ENCODE measurements at places on chromosomes 5 and 9.

GRCh38 chr5:27381686-27382085 is 343.3 kb upstream of the CDH9 start:
- no peak for DNase-seq
- no peaks in the 10 kb centered on the region for H3K36me3 ChIP-seq
- H3K4me1 ChIP-seq: no peaks in the 10 kb centered on the region
- no peaks in the 10 kb centered on the region for H3K27me3 ChIP-seq
- H3K27ac ChIP-seq: no peak overlapping the region
- no peak overlapping the region for H3K4me3 ChIP-seq

DNA sequence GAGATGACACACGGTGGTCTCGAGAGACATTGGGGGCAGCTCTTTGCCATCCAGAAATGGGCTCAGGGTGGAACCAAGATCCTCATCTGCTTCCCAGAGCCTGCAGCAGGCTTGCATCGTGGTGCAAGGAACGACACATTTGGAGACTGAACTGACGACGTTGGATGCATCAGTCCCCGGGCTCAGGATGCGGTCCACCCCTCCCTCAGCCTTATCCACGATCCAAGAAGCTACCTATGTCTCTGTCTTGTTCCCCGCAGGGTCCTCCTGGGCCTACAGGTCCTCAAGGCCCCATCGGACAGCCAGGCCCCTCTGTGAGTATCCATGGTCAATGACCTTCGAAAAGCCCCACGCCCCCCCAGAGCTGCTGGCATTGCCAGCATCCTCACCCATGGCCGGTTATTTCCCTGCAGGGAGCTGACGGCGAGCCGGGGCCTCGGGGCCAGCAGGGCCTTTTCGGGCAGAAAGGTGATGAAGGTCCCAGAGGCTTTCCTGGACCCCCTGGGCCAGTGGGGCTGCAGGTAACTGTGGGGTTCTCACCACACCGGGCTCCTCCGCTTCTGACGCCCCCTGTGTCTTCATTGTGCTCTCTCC is 69.4 kb upstream of the FCN2 start:
- H3K27ac ChIP-seq: no peak overlapping the region
- DNase-seq: peak; percentile 56
- no peaks in the 10 kb centered on the region for H3K27me3 ChIP-seq
- no peak overlapping the region for H3K4me3 ChIP-seq
- H3K36me3 ChIP-seq: no peaks in the 10 kb centered on the region

- no peak for DNase-seq
- H3K4me3 ChIP-seq: no peak overlapping the region
- H3K27ac ChIP-seq: no peak overlapping the region
- no peaks in the 10 kb centered on the region for H3K36me3 ChIP-seq
- no peaks in the 10 kb centered on the region for H3K27me3 ChIP-seq
- H3K4me1 ChIP-seq: no peaks in the 10 kb centered on the region
Measured at GRCh38 chr9:123604861-123605260, 248.9 kb downstream of the CRB2 start.

- no peak overlapping the region for H3K27ac ChIP-seq
- no peaks in the 10 kb centered on the region for H3K4me1 ChIP-seq
- H3K27me3 ChIP-seq: no peaks in the 10 kb centered on the region
- no peak overlapping the region for H3K4me3 ChIP-seq
Measured at GRCh38 chr5:37615184-37615583, 224.7 kb downstream of the GDNF start.

DNA sequence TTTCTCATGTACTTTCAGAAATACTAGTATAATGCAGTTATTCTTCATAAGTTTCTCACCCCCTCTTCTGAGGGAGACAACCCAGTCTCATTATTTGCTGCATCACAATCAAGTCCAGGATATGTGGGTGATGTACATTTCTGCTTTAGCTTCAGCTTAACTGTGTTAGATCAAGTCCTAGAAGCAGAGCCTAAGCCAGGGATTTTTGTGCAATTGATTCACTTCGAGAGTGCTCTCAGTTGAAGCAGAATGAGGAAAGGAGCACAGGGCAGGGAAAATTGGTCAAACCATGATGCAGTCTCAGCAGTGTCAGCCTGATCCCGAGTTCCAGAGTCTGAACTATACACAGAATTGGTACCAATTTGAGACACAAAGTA is 15.1 kb downstream of the HNRNPK start:
- H3K4me3 ChIP-seq: no peak overlapping the region
- DNase-seq: no peak
- H3K4me1 ChIP-seq: no peaks in the 10 kb centered on the region
- no peak overlapping the region for H3K27ac ChIP-seq
- H3K36me3 ChIP-seq: peaks cover 24% of the 10 kb centered on the region

DNA sequence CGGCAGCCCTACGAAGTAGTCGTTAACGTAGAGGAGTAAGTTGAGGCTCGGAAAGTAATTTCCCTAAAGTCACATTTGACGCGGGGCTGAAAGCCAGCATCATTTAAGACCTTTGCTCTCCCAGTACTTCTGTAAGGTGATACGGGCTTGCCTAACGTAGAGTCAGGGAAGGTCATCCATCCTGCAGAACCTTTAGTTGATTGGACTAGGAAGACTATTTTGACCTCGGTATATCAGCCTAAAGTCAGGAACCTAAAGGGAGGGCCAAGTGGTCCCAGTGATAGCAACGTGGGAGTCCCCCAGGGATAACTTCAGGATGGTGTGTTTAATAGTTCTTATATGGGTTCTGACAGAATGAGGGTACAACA is 657 bp downstream of the NUP214 start:
- H3K27me3 ChIP-seq: no peaks in the 10 kb centered on the region
- H3K4me3 ChIP-seq: peak overlapping the region; percentile 93
- no peak for DNase-seq
- H3K4me1 ChIP-seq: no peaks in the 10 kb centered on the region

DNA sequence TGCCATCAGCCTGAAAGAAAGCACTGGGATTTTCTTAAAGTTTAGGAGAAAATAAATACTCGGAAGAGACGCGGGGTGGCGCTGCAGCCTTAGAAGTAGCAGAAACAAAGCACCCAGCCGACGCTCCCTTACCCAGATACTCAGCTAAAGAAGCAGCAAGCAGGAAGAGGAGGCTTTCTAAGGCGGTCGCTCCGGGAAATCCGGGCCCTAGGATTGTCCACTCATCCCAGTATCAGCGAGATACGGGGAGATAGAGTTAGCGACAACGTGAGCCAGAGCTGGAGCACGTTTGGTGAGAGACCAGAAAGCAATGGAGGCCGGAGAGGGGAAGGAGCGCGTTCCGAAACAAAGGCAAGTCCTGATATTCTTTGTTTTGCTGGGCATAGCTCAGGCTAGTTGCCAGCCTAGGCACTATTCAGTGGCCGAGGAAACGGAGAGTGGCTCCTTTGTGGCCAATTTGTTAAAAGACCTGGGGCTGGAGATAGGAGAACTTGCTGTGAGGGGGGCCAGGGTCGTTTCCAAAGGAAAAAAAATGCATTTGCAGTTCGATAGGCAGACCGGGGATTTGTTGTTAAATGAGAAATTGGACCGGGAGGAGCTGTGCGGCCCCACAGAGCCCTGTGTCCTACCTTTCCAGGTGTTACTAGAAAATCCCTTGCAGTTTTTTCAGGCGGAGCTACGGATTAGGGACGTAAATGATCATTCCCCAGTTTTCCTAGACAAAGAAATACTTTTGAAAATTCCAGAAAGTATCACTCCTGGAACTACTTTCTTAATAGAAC is at the start of gene PCDHB2:
Gene PCDHB2, plus strand, starts transcription at position 135 of the 782 bp plus-strand sequence. Its CDS starts 176 bp downstream, at position 311.
- H3K27ac ChIP-seq: peak within 1 kb of the TSS; percentile 91
- DNase-seq: peak; percentile 75
- no peaks in the 10 kb centered on the region for H3K36me3 ChIP-seq
- H3K27me3 ChIP-seq: no peaks in the 10 kb centered on the region
- H3K4me1 ChIP-seq: no peaks in the 10 kb centered on the region
- H3K4me3 ChIP-seq: peak within 1 kb of the TSS; percentile 94

DNA sequence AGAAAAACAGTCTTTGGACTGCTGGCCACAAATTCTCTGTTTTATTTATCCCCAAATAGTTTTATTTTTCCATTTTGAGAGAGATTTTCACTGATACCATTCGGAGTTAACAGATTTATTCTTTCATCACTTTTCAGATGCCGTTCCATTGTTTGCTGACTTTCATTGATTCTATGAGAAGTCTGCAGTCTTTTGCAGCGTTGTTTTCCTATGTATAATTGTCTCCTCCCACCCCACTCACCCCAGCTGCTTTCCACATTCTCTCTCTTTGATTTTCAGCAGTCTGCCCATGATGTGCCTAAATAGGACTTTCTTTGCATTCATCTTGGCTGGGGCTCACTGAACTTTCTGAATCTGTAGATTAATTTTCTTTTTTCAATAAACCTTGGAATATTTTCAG is 107.6 kb downstream of the C9orf50 start:
- H3K36me3 ChIP-seq: no peaks in the 10 kb centered on the region
- no peaks in the 10 kb centered on the region for H3K4me1 ChIP-seq
- H3K27ac ChIP-seq: no peak overlapping the region

- H3K27ac ChIP-seq: no peak overlapping the region
- H3K36me3 ChIP-seq: no peaks in the 10 kb centered on the region
- H3K4me3 ChIP-seq: no peak overlapping the region
- DNase-seq: no peak
- H3K27me3 ChIP-seq: no peaks in the 10 kb centered on the region
Measured at GRCh38 chr9:93860694-93861658, 94.2 kb downstream of the BARX1 start.

- no peak overlapping the region for H3K27ac ChIP-seq
- no peak overlapping the region for H3K4me3 ChIP-seq
- peaks cover 4% of the 10 kb centered on the region for H3K4me1 ChIP-seq
- DNase-seq: no peak
- H3K36me3 ChIP-seq: no peaks in the 10 kb centered on the region
Measured at GRCh38 chr9:127954831-127955293, 17.2 kb upstream of the DPM2 start.

DNA sequence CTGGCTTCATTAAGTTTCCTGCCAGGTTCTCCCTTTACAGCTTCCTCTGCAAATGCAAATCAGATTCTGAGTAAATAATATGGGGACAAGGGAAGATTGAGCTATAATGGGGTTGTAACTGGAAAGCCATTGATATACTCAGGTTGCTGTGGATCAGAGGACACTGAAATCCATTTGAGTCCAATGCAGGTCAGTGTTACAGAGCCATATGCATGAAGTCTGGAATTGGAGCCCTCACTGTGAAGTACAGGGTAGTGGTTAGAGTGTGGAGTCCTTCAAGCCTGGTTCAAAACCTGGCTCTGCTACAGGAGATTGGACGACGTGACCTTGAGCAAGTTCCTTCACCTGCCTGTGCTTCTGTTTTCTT is 48.7 kb downstream of the TIMD4 start:
- DNase-seq: peak; percentile 51
- peaks cover 9% of the 10 kb centered on the region for H3K4me1 ChIP-seq
- no peak overlapping the region for H3K4me3 ChIP-seq

- H3K4me3 ChIP-seq: no peak overlapping the region
- DNase-seq: no peak
- H3K27ac ChIP-seq: no peak overlapping the region
- H3K27me3 ChIP-seq: peaks cover 10% of the 10 kb centered on the region
Measured at GRCh38 chr9:129384491-129385210, 206.6 kb upstream of the IER5L start.

DNA sequence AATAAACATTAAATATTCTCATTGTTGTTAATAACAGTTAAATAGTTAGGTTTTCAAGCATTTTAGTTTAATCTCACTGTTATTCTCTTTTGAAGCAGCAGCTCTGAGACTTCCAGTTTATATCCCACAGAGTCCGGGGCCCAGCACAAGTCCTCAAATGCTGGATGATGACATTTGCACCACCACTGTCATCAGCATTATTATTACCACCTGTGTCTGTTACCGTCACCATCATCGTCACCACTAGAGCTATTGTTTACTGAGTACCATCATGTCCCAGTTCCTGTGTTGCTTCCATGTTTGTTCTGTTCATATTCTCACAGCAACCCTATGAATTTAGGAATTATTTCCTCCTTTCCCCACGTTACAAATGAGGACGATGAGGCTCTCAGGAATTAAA is 169.2 kb upstream of the NR3C1 start:
- no peak overlapping the region for H3K4me3 ChIP-seq
- DNase-seq: no peak
- H3K27ac ChIP-seq: no peak overlapping the region
- H3K27me3 ChIP-seq: no peaks in the 10 kb centered on the region

DNA sequence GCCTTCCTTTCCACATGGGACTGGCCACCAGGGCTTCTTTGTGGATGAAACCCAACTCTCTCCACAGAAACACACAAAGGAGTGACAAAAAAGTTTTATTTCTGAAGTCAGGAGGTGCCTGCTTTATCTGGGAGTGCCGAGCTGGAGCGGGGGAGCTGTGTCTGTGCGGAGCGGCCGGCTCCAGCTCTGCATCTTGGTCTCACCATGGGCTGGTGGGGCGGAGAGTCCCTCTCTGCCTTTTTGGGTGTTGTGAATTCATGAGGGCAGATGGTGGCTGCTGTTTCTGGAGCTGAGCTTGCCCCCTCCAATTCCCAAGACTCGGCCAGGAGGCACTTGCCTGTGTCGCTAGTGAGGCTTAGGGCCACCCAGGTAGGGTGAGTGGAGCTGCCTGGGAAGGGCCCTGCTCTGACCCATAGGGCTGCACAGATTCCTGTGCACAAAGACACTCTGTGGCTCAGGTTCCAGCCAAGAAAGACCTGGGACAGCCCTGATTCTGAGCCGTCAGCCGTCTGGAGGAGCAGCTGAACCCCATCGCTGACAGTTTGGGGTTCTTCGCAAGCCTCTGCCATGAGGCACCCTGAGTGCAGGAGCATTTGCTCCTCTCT is 1.4 kb downstream of the DBH start:
- no peak overlapping the region for H3K4me3 ChIP-seq
- H3K27ac ChIP-seq: no peak overlapping the region
- no peaks in the 10 kb centered on the region for H3K36me3 ChIP-seq
- peaks cover 22% of the 10 kb centered on the region for H3K4me1 ChIP-seq
- DNase-seq: no peak

DNA sequence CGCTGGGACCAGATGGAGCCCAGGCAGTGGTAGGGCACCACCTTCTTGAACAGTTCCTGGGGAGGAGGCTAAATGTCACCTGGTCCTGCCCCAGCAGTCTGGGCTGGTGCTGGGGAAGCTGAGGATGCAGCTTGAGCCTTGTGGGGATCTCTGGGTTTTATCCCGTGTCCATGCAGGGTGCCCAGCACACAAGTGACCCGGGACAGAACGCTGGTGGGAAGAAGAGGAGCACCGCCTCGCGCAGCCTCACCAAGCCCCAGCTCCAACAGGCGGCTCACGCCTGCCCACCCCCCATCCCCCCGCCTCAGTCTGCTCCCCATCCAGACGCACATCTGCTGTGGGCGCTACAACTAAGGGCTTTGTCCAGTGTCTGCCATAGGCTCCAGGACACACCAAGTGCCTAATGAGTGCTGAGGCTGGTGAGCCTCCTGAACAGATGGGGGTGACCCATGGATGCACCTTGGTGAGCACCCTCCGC is 13.8 kb downstream of the RALGDS start:
- H3K27me3 ChIP-seq: no peaks in the 10 kb centered on the region
- no peak for DNase-seq
- H3K36me3 ChIP-seq: peaks cover 6% of the 10 kb centered on the region
- no peak overlapping the region for H3K27ac ChIP-seq
- H3K4me1 ChIP-seq: peaks cover 5% of the 10 kb centered on the region
- H3K4me3 ChIP-seq: no peak overlapping the region

GRCh38 chr9:694092-694402 is 147.4 kb upstream of the DMRT1 start:
- peaks cover 18% of the 10 kb centered on the region for H3K4me1 ChIP-seq
- no peak overlapping the region for H3K4me3 ChIP-seq
